ENCODE measurements at places on chromosomes 16 and 17.

DNA sequence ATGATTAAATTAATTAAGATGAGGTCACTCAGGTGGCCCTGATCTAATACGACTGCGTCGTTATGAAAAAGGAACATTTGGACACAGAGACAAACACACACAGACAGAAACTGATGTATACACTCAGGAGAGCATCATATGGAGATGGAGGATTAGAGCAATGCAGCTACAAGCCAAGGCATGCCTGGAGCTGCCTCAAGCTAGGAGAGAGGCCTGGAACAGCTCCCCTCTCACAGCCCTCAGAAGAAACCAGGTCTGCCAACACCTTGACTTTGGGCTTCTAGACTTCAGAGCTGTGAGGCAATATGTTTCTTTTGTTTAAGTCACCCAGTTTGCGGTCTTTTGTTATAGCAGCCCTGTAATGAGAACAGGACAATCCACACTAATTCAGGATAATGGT is 318.9 kb downstream of the HS3ST3B1 start:
- DNase-seq = no peak

DNA sequence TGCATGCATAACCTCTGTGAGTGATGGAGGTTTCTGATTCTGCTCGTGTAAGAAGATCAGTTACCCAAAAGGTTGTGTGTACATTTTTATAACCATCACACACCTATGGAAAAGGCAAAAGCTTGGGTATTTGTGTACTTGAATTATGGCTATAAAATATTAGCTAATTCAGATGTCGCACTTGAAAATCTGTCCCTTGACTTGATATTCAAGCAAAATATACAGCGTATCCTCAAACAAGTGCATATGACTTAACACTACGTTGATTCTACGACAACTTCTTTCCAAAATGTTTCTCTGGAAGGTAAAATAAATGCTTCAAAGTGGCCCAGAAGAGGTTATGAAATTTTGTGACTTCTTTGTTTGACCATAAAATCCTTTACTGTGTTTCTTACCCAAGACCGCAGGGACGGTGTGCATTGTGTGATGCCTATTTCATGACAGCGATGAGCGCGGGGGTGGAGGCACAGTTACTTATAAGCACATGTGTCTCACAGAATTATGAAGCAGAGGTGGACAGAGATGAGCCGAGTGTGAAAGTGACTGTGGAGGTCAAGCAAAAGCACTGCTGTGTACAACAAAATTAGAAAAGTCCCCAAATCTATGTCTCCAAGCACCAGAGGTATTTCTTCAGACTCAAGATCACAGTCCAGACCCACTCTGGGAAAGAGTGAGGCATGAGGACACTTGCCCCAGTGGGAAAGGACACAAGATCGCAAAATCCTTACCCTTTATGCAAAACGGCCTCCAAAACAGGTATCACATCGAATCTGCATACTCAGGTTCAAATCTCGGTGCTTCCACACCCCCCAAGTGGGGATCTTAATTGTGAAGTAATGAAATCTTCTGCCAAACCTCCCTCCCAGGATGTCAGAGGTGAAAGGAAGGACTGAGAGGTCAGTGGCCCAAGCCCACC is 4.1 kb upstream of the HOXB9 start:
- DNase-seq = no peak

- DNase-seq = no peak
Observed at GRCh38 chr16:69120096-69120664, 12.2 kb downstream of the CHTF8 start.

- DNase-seq = no peak
Observed at GRCh38 chr16:20137194-20137593, 63.5 kb upstream of the GPR139 start.

DNA sequence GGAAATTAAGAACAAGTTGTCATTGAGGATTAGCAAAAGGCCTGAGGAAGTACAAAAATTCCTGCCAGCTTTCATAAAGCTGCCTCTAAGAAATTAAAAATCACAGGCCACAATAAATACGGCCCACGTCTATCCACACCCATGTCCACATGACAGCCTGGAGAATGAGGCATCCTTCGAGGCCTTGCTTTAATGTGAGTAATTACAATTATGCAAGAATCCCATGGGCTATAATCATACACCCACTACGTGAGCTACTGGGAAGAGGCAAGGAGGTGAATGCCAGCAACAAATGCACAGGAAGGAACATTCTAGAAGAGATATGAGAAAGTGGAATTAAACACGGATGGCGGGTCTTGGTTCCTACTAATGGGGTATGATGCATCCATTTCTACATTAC is 65.4 kb upstream of the ZFHX3 start:
- no peak for DNase-seq

GRCh38 chr17:71392715-71393567 is 727.9 kb upstream of the SOX9 start:
- no peak for DNase-seq

- no peak for DNase-seq
Observed at GRCh38 chr17:5841862-5842261, 228.3 kb upstream of the WSCD1 start.

DNA sequence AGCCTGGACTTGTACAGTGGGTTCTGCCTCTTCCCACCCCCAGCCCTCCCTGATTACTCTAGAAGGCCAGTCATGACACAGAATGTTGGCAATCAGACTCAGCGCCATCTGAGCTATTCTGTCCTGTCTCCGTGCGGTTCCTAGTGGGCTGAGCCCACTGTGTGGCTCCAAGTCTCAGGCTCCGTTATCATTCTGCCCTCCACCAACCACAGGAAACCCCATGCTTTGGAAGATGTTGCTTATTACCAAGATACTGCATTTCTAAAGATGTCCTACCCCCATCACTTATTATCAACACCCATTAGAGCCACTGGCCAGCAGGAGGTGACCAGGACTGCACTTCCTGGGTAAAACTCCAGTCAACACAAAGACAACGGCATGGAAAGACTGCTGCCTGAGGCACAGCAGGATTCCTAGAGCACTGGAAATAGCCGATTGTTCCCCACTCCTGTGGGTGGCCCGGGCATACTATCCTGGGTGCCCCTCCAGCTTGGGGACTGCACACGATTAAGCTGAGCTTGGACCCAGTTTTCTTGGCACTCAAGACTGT is 133.6 kb downstream of the AATF start:
- DNase-seq = no peak

All from body of pancreas (tissue), 4 donors.